ENCODE measurements at places on chromosomes 3 and 15.

- no peak for DNase-seq
Measured at GRCh38 chr3:54835701-54836100, 92.2 kb downstream of the LRTM1 start.

DNA sequence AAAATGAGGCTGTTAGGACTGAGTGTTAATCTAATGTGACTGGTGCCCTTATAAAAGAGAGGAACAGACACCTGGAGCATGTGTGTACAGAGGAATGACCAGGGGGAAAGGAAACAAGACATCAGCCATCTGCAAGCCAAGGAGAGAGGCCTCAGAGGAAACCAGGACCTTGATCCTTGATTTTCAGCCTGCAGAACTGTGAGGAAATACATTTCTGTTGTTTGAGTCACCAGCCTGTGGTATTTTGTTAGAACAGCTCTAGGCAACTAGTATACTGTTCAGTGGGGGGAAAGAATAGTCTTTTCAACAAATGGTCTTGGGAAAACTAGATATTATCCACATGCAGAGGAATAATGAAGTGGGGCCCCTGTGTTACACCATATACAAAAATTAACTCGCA lies 80.6 kb downstream of the CCR1 start:
- DNase-seq, result no peak

GRCh38 chr15:56965231-56966013 lies 47.0 kb downstream of the TCF12 start:
- DNase-seq, result no peak

- DNase-seq, result no peak
Measured at GRCh38 chr15:39643727-39644126, 62.8 kb downstream of the THBS1 start.

DNA sequence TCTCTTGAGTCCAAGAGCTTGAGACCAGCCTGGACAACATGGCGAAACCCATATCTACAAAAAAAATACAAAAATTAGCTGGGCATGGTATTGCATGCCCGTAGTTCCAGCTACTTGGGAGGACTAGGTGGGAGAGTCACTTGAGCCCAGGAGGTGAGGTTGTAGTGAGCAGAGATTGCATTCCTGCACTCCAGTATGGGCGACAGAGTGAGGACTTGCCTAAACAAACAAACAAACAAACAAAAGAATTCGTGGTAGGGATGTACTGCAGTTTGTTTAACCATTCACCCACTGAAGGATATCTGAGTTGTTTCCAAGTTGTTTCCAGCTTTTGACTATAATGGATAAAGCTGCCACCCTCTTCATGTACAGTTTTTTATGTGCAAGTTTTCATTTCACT lies 7.5 kb upstream of the NMD3 start:
- no peak for DNase-seq

DNA sequence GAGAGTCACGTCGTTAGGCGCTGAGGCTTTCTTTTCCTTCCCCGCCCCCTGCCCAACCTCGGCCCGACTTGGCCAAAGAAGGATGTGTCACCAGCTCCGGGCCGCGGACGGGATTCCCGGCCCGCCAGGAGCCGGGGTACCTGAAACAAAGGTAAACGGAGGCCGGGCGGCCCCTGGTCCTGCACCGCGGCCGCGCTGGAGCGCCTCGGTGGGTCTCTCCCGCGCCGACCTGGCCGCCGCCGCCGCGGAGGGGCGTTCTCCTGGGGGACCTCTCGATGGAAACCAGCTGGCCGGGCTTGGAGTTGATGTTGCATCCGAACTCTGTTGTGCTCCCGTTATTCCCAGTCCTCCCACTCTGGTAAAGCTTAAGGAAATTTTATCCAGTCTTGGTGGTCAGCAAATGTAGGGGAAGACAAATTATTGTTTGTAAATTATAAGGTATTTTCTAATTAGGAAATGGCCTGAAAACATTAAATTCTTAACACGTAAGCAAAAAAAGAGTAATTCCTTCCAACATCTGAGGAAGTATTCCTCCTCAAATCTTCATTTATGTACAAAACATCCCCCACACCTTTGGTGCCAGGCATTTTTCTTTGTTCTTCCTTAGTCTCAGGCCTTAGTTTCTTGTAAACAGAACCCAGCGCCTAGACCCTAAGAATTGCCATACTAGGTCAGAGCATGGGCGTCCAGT lies 888 bp downstream of the PPP2R3A start:
- no peak for DNase-seq

- DNase-seq, result no peak
Measured at GRCh38 chr3:7421065-7421464, 560.1 kb downstream of the GRM7 start.

- DNase-seq, result no peak
Measured at GRCh38 chr3:149850787-149851584, 38.0 kb downstream of the RNF13 start.

- no peak for DNase-seq
Measured at GRCh38 chr3:42613462-42613861, 13.0 kb downstream of the NKTR start.
